Psoas muscle (tissue), 8 donors: ENCODE measurements at places on chromosomes 16 and 17.
A peak's percentile ranks its signal among the peaks of the same experiment; 100 is the strongest.

GRCh38 chr17:39530513-39530912, 69.2 kb downstream of the CDK12 start:
- no peak for DNase-seq

DNA sequence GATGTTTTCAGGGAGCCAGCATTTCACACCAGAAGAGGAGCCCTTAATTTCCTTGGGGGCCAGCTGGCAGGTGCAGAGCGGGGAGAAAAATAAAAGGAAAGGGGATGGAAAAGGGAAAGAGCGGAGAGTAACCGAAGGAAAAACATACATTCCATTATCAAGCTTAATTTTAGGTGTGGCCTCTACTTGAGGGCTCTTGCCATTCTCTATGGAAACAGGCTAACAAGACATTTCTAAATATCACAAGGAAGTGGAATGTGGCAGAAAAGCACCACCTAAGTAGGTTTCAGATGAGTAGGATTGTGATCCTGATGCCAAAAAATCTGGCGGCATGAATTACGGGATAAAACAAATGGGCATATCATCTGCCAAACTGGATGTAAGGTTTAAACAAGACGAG, 970 bp upstream of the DYNC1LI2 start:
- no peak for DNase-seq

DNA sequence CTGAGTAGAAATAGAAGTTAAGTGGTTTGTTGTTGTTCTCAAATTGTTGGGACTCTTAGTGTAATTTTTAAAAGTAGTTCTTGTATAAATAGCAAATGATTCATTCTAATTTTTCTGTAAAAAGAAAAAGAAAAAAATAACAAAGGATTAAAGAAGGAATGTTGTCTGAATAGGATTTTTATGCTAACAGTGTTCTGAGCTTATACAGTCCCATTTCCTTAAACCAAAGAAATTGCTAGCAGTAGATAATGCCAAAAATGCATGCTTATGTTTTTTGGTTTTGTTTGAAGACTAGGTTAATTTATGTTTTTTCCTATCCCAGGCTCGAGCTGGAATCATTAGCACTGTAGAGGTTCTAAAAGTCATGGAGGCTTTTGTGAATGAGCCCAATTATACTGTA, 44.7 kb upstream of the KPNB1 start:
- no peak for DNase-seq

GRCh38 chr17:56908001-56908542, 5.8 kb downstream of the TRIM25 start:
- DNase-seq, result peak; percentile 62

GRCh38 chr16:68265078-68265920, 973 bp downstream of the SLC7A6 start:
- peak; percentile 78 for DNase-seq

GRCh38 chr17:59848778-59849177, 44.0 kb downstream of the TUBD1 start:
- peak; percentile 76 for DNase-seq

- no peak for DNase-seq
These were observed 480.0 kb downstream of the TOX3 start for GRCh38 chr16:52066962-52067361.

DNA sequence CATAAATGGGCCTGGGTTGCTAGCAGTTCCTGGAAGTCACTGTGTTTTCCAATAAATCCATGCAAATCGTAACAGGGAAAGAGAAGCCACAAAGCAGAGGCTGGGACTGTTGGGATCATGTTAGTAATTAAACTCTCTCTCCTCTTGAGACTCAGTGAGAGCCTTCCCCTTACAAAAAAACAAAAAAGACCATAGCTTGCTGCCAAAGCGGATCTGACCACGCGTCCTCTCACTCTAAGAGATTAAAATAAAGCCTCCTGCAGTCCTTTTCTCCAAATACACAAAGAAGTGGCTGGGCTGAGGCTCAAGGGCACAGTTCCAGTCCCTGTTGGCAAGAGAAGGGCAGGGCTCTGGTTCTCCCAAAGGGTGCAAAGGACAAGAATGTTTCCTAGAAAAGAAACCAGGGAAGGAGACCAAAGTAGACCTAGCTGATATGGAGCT, 38.5 kb downstream of the PIGL start:
- DNase-seq, result peak; percentile 71

GRCh38 chr17:45289301-45290268, 27.2 kb downstream of the MAP3K14 start:
- peak; percentile 51 for DNase-seq

DNA sequence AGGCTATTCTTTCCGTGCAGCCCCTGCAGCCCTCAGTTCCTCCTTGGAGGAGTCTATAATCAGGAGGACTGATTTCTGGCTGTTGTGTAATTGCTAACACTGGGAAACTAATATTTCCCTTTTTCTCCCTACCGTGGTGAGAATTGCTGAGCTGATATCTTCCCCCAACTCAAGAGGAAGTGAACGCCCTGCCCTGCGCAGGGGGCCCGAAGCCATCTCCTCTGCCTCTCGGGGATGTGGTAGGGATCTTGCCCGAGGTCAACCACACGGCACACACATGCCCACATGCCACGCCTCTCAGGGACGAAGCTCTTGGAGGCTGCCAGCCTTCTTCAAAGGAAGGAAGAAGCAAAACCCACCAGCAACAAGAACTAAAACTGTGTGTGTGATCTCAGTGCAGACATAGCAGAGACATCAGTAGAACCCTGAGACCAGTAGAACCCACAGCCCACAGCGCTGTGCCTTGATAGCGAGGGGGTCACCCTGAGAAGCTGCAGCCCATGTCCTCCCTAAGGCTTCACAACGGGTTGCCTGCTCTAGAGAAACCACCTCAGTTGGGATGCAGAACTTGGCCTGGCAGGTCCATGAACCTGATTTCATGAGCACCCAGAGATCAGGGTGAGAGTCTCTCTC, 8.9 kb upstream of the ULK2 start:
- DNase-seq, result peak; percentile 48

- DNase-seq, result no peak
These were observed 475.6 kb downstream of the CDH13 start for GRCh38 chr16:83102336-83102735.

DNA sequence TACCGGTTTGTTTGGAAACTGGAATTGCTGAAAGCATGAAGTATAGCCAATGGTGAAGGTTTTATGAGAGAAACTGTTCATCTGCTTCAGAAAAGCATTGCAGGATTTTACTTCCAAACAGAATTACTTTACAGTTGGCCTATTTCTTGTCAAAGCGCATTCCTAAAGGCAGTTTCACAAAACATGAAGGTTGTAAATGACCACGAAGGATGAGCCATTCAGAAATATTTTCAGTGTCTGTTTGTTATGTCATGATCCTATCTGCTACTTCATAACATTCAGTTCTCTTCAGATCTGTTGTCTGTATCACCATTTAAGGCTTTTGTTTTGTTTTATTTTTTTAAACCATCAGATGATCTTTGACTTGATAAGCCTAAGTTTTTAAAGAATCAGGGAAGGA, 45.7 kb downstream of the AATF start:
- DNase-seq, result no peak

DNA sequence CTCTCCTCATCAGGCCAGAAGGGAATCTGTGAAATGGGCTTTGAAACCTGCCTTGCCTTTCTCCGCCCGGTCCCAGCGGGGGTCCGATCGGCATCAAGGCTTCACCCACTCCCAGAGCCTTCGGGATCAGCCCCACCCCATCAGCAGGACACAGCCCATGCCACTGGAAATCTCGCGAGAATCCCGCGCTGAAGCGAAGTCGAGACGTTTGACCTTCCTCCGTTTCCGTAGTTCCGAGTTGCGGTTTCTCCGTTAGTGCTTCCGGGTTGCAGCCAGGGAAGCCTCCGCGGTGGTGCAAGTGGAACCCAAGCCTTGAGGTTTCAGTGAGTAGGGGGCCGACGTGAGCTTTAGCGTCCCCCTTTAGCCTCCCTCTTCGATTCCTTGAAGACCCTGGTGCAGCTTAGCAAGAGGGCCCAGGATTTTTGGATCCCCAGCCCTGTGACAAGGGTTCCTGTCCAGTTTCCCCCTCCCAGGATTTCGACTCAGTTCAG, at the start of gene COASY:
Gene COASY, plus strand, starts transcription at position 252 of the 491 bp plus-strand sequence. CDS start 475 bp downstream, outside the sequence.
- peak; percentile 95 for DNase-seq

DNA sequence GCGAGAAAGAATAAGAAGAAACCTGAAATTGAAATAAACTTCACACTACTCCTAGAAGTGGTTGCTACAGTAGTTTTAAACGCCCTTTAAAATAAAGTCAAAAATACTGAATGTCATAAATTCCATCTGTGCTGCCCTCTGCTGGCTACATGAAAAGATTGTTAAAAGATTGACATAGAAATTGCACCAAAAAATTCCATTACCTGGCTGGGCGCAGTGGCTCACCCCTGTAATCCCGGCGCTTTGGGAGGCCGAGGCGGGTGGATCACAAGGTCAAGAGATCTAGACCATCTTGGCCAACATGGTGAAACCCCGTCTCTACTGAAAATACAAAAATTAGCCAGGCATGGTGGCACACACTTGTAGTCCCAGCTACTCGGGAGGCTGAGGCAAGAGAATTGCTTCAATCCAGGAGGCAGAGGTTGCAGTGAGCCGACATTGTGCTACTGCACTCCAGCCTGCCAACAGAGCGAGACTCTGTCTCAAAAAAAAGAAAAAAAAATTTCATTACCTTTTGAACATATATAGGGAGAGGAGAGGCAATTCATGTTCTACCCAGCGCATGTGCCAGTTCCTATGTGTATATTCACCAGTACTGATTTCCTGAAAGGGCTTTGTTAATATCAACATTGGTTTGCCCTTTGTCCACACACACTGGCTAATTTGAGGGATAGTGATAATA, 36.5 kb downstream of the CYTH1 start:
- DNase-seq, result no peak

DNA sequence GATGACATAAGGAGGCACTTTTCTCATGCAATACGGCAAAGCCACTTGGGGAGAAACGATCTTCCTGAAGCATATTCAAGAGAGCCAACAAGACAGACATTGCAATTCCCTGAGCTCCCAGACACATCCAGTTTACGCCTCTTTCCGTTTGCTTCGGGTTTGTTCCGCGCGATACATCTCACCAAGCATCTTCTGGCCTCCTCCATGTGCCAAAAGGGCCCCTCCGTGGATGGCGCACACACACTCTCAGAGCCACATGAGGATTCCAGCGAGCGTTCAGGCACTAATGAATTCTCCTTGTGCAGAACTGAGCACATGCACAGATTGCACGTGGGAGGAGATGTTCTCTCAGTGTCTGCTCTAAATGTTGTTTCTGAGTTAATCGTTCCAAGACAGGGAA, 146.7 kb upstream of the SHISA6 start:
- no peak for DNase-seq

- no peak for DNase-seq
These were observed 742 bp upstream of the NUTF2 start for GRCh38 chr16:67846063-67846319.

- DNase-seq, result peak; percentile 14
These were observed 1.7 kb downstream of the CORO1A start for GRCh38 chr16:30184891-30185682.

- DNase-seq, result peak; percentile 10
These were observed 3.7 kb downstream of the TEPSIN start for GRCh38 chr17:81234940-81235821.
